Activated CD4-positive, alpha-beta T cell treated with anti-CD3 and anti-CD28 coated beads for 36 hours (primary cell): ENCODE measurements at places on chromosomes 2 and 18. TPM values are rescaled to one million over a fixed set of nuclear protein-coding genes. Genes with fewer than 3 reads are reported as not detected.

The PTCD3 gene
- total RNA-seq = 200 TPM

The ONECUT2 gene
- under 0.01 TPM for total RNA-seq

The CHPF gene
- total RNA-seq = 17.1 TPM

The DSG2 gene
- total RNA-seq = 1.3 TPM

The DYNAP gene
- total RNA-seq = not detected

The LIMS2 gene
- total RNA-seq = 16.4 TPM

The TGFA gene
- 0.18 TPM for total RNA-seq

The PDE1A gene
- not detected for total RNA-seq

The NOSTRIN gene
- not detected for total RNA-seq

The SPC25 gene
- 33.7 TPM for total RNA-seq

The ZC3H8 gene
- total RNA-seq = 21.6 TPM

The RGPD5 gene
- 27.0 TPM for total RNA-seq

The DNAH7 gene
- not detected for total RNA-seq

The MLPH gene
- 1.2 TPM for total RNA-seq

The ARHGEF33 gene
- total RNA-seq = 0.09 TPM

The PLA2R1 gene
- 0.02 TPM for total RNA-seq

The IL36RN gene
- not detected for total RNA-seq

The ASB3 gene
- total RNA-seq = 23.4 TPM

The USP40 gene
- 12.9 TPM for total RNA-seq

The SERPINB12 gene
- total RNA-seq = not detected

The RSAD2 gene
- 8.1 TPM for total RNA-seq

The HES6 gene
- 4.0 TPM for total RNA-seq

The MAL gene
- total RNA-seq = 43.3 TPM

The C2orf80 gene
- total RNA-seq = not detected

The MEP1B gene
- not detected for total RNA-seq

The UGT1A7 gene
- total RNA-seq = not detected

The TEKT4 gene
- not detected for total RNA-seq

The SP9 gene
- total RNA-seq = not detected

The UGT1A5 gene
- not detected for total RNA-seq

The NAT8 gene
- not detected for total RNA-seq

The EPG5 gene
- total RNA-seq = 14.5 TPM

The LBX2 gene
- total RNA-seq = 0.28 TPM

The LYPD6 gene
- not detected for total RNA-seq

The KCNG3 gene
- total RNA-seq = 0.30 TPM

The SPOPL gene
- 9.4 TPM for total RNA-seq

The PRSS56 gene
- total RNA-seq = not detected

The TUBA3E gene
- total RNA-seq = not detected

The ARHGAP28 gene
- total RNA-seq = not detected

The COLEC12 gene
- total RNA-seq = not detected

The LYPD1 gene
- not detected for total RNA-seq

The KCNS3 gene
- total RNA-seq = 0.11 TPM
